ENCODE measurements at places on chromosomes 6 and 20. TPM values are rescaled to one million over a fixed set of nuclear protein-coding genes. Genes with fewer than 3 reads are reported as not detected.
A peak's percentile ranks its signal among the peaks of the same experiment; 100 is the strongest.

- H3K4me1 ChIP-seq = no peaks in the 10 kb centered on the region
- DNase-seq = no peak
- H3K27me3 ChIP-seq = no peaks in the 10 kb centered on the region
- H3K4me3 ChIP-seq = no peak overlapping the region
Observed at GRCh38 chr20:5377484-5377883, 60.7 kb upstream of the PROKR2 start.

GRCh38 chr6:89793586-89793985 lies 26.0 kb downstream of the MDN1 start:
- no peak overlapping the region for H3K4me3 ChIP-seq
- H3K27me3 ChIP-seq = no peaks in the 10 kb centered on the region
- H3K36me3 ChIP-seq = peaks cover 49% of the 10 kb centered on the region
- no peaks in the 10 kb centered on the region for H3K4me1 ChIP-seq
- H3K27ac ChIP-seq = no peak overlapping the region

GRCh38 chr6:6452002-6452401 lies 131.5 kb upstream of the F13A1 start:
- no peak overlapping the region for H3K4me3 ChIP-seq
- H3K27ac ChIP-seq = no peak overlapping the region
- DNase-seq = no peak
- H3K4me1 ChIP-seq = no peaks in the 10 kb centered on the region

- H3K27me3 ChIP-seq = no peaks in the 10 kb centered on the region
- no peak for DNase-seq
- peaks cover 39% of the 10 kb centered on the region for H3K36me3 ChIP-seq
- no peak overlapping the region for H3K27ac ChIP-seq
- no peak overlapping the region for H3K4me3 ChIP-seq
- peaks cover 7% of the 10 kb centered on the region for H3K4me1 ChIP-seq
Observed at GRCh38 chr6:21595285-21596144, 2.0 kb downstream of the SOX4 start.

DNA sequence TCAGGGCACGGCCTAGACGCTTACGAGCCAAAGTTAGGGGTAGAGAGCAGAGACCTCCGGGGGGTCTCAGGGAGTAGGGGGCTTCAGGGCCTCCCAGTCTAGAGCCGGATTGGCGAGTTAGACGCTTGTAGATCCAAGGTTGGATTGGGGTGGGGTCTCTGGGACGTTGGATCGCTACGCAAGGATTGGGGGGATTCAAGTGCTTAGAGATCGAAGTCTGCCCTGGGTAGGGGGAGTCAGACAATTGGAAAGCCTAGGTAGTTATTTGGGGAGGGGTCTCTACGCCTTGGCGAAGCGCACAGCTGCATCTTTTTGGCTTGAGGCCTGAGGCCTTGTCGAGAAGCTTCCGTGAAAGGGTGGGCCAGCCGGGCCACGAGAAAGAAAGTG lies 469 bp downstream of the STX16 start:
- peak overlapping the region; percentile 95 for H3K4me3 ChIP-seq
- H3K36me3 ChIP-seq = peaks cover 2% of the 10 kb centered on the region
- no peaks in the 10 kb centered on the region for H3K27me3 ChIP-seq
- peaks cover 2% of the 10 kb centered on the region for H3K4me1 ChIP-seq

DNA sequence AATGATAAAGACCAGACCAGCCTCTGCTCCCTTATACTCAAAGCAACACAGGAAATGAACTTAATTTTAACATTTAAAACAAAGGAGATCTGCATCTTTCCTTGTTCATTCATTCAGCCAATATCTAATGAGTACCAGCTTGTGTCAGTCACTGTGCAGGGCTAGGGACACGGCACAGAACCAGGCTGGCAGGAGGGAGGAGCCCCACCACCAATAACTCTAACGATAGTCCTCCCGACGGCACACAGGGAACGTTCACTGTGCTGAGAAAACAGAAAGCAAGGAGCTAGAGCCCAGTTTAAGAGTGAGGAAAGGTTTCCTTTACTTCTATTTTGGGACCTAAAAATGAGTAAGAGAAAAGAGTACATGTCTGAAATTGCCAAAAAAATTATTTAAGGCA lies 9.9 kb downstream of the ETV7 start:
- no peak overlapping the region for H3K4me3 ChIP-seq
- H3K27me3 ChIP-seq = no peaks in the 10 kb centered on the region
- no peaks in the 10 kb centered on the region for H3K36me3 ChIP-seq
- H3K4me1 ChIP-seq = peaks cover 4% of the 10 kb centered on the region

DNA sequence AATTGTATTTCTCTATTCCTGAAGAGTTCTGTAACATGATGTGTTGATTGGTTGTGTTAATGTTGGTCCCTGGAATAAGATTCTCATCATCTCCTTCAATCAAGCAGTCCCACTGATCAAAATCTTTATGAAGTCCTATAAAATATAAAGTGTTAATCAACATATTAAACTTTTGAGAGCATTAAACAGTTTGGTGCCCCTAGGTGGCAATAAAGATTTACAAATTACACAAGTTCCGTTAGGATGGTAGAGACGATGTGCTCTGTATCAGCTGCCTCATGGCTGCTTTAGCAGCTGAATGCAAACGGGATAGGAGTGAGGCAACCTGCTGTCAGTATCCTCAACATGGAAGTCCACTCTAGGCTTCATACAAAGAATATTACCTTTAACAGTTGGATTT lies 16.9 kb downstream of the TDRD6 start:
- H3K36me3 ChIP-seq = no peaks in the 10 kb centered on the region
- H3K4me1 ChIP-seq = no peaks in the 10 kb centered on the region
- no peak overlapping the region for H3K27ac ChIP-seq
- no peak overlapping the region for H3K4me3 ChIP-seq

DNA sequence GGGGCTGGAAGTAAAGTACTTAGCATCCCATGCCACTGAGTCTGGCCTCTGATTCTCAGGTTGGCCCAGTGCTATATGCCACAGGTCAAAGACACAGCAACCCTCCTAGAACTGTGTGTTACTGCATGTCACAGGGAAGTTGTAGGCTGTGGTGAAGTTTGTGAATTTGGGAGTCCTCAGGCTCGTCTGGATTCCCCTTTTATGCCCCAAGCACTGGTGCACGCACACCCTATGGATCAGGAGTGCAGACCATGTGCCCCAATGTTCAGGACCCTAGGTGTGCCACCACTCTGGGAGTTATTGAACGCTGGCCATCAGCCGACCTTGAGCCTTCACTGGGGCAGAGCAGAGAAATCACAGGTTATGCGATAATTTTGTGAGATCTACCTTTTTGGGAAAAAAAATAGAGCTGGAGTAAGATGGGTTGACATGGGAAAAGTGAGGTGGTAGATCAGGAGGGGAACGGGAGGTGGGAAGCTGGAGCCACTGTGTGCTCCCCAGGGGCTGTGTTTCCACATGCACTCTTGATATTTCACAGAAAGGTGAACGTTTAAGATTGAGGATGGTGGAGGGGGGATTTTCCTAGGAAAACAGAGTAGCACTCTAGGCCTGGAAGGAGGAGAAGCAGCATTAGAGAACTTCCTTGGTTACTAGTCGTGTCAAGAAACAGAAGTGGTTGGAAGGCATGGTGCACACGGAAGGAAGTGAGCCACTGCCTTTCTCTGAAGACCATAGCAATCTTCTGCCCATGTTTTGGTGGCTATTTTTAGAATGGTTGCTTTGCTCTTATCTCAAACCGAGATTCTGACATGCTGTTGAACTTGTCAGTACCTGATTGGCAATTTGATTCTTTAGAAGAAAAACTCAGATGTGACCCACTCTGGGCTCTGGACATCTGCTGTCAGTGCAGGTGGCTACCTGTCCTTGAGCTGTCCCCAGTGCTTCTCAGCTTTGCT lies 44.1 kb downstream of the DUSP22 start:
- no peak for DNase-seq
- H3K4me3 ChIP-seq = no peak overlapping the region
- H3K4me1 ChIP-seq = no peaks in the 10 kb centered on the region
- no peak overlapping the region for H3K27ac ChIP-seq
- H3K36me3 ChIP-seq = peaks cover 4% of the 10 kb centered on the region

DNA sequence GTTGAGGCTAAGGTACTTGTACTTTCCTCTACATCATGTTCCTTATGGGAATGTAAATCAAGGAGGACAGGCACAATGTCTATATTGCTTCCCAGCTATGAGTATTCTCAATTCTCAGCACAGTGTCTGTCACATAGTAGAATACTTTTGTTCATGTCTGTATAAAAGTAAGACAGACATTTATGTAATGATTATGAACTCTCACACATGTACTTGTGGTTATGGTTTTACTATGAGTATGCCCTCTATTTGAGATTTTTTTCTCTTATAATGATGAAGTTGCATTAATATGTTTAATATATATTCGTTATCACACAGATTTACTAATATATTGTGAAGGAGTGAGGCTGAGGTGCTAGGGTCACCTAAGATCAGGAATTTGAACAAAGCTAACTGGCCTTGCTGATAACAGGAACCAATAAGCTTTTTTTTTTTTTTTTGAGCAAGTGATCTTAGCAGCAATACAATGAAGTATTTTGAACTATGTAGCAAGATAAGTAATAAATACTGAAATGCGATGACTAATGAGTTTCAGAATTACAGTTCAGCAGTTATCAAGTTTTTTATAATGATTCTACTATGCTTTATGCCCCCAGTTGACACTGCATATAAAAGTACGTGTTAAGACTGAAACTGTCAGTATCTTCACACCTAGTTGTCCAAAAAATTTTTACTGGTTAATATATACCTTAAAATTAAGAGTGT lies 623.1 kb downstream of the HTR1B start:
- no peak overlapping the region for H3K4me3 ChIP-seq
- H3K4me1 ChIP-seq = no peaks in the 10 kb centered on the region
- DNase-seq = no peak

GRCh38 chr20:41892031-41892430 lies 273.9 kb upstream of the CHD6 start:
- no peak overlapping the region for H3K27ac ChIP-seq
- H3K4me3 ChIP-seq = no peak overlapping the region
- peaks cover 8% of the 10 kb centered on the region for H3K4me1 ChIP-seq
- no peak for DNase-seq
- H3K36me3 ChIP-seq = no peaks in the 10 kb centered on the region

DNA sequence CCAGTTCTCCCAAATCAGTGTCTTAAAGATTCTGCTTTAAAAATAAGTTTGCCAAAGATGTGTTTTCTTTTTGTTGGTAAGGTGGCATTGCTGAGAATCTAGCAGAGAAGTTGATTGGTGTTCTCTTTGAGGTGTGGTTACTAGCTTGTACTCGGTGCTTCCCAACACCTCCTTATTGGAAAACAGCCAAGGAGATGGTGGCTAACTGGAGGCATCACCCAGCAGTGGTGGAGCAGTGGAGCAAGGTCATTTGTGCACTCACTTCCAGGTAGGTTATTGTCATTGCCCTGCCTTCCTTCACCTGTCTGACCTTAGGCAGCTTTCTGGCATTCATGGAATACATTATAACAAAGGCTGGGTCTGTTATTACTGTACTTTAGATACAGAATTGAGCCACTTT lies 26.7 kb downstream of the RALGAPB start:
- H3K36me3 ChIP-seq = peaks cover 69% of the 10 kb centered on the region
- no peak overlapping the region for H3K4me3 ChIP-seq
- no peak overlapping the region for H3K27ac ChIP-seq
- no peaks in the 10 kb centered on the region for H3K4me1 ChIP-seq
- H3K27me3 ChIP-seq = no peaks in the 10 kb centered on the region

DNA sequence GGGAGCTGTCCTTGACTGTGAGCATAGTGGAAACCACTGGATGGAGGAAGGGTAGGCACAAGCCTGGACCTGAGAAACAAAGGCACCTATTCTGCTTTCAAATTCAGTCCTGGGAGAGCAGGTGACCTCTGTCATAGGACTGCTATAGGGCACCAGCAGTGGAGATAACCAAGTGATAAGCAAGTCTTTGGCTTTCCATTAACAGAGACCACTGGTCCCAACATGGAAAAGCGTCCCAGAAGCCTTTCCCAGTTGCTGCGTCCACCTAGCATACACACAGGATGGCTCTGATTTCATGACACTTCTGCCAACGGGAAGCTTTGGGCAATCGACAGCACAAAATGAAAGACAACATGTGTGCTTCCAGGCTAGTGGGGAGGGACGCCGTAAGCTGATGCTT lies 8.9 kb downstream of the SLC22A3 start:
- no peaks in the 10 kb centered on the region for H3K27me3 ChIP-seq
- no peaks in the 10 kb centered on the region for H3K36me3 ChIP-seq
- no peak overlapping the region for H3K27ac ChIP-seq
- DNase-seq = no peak
- H3K4me1 ChIP-seq = peaks cover 2% of the 10 kb centered on the region

GRCh38 chr20:884983-885952 lies 30.9 kb downstream of the ANGPT4 start:
- H3K4me1 ChIP-seq = no peaks in the 10 kb centered on the region
- H3K27me3 ChIP-seq = 0 out of 2 replicates have a peak, but pooled peaks cover 3% of the 10 kb centered on the region
- no peaks in the 10 kb centered on the region for H3K36me3 ChIP-seq
- H3K4me3 ChIP-seq = peak overlapping the region; percentile 20
- no peak overlapping the region for H3K27ac ChIP-seq
- peak; percentile 96 for DNase-seq

GRCh38 chr20:39713076-39713840 lies 751.1 kb downstream of the DHX35 start:
- no peaks in the 10 kb centered on the region for H3K36me3 ChIP-seq
- no peak overlapping the region for H3K4me3 ChIP-seq
- DNase-seq = no peak
- H3K27me3 ChIP-seq = no peaks in the 10 kb centered on the region
- H3K27ac ChIP-seq = no peak overlapping the region

DNA sequence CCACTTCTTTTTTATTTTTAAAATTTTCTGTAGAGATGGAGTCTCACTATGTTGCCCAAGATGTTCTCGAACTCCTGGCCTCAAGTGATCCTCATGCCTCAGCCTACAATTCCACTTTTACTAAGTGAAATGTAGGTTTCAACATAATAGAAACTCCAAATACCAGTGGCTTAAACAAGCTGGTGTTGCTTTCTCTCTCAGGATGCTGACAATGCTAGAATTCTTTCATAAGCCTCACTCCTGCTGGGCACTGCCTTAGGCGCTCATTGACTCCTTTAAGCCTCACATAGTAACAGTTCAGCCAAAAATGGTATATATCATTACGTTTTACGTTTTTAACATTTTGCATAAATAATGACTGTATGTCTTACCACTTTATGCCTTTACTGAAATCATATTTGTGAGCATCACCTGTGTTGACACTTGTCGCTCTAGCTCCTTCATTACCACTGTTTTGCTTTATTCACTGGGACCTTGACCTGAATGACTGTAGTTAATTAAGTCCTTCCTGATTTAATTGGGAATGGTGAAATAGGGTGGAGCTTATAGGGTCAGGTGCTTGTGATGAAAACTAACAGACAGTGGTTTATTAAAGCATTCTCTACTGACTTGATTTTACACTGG lies 3.9 kb upstream of the CST9 start:
- H3K4me3 ChIP-seq = no peak overlapping the region
- peak; percentile 14 for DNase-seq
- H3K36me3 ChIP-seq = no peaks in the 10 kb centered on the region
- H3K27me3 ChIP-seq = no peaks in the 10 kb centered on the region

GRCh38 chr6:157054531-157054979 lies 268.8 kb downstream of the TMEM242 start:
- peaks cover 21% of the 10 kb centered on the region for H3K36me3 ChIP-seq
- H3K4me3 ChIP-seq = no peak overlapping the region
- H3K27ac ChIP-seq = no peak overlapping the region
- H3K4me1 ChIP-seq = peaks cover 4% of the 10 kb centered on the region
- no peaks in the 10 kb centered on the region for H3K27me3 ChIP-seq

GRCh38 chr20:19737025-19737424 lies 21.0 kb upstream of the RIN2 start:
- H3K4me1 ChIP-seq = no peaks in the 10 kb centered on the region
- no peaks in the 10 kb centered on the region for H3K27me3 ChIP-seq
- H3K36me3 ChIP-seq = no peaks in the 10 kb centered on the region
- H3K27ac ChIP-seq = no peak overlapping the region

ZNF318 gene
- total RNA-seq = 16.3 TPM

NKAIN4 gene
- total RNA-seq = 20.9 TPM

CFAP61 gene
- 0.44 TPM for total RNA-seq

ZBTB46 gene
- 27.3 TPM for total RNA-seq

DEFB113 gene
- not detected for total RNA-seq

OR12D3 gene
- not detected for total RNA-seq
